ENCODE measurements at places on chromosomes 1 and 21.

- no peak for DNase-seq
Measured at GRCh38 chr1:232562855-232563510, 67.0 kb downstream of the SIPA1L2 start.

DNA sequence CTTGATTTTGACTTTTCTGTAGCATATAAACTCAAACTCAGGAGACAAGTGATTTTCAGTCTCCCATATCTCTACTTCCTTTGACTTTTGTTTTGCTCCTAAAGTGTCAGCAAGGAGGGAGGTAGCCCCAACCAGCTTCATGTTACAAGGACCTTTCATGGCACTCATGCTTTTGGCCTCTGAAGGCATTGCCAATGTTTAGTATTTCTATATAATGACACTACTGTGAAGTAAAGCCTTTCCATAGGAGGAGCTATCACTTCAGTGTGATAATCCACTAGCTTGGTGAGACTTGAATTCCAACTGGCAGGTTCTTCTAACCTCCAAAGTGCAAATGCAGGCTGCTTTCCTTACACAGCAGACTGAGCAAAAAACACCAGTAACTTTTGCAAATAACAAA lies 14.4 kb downstream of the COLGALT2 start:
- no peak for DNase-seq

DNA sequence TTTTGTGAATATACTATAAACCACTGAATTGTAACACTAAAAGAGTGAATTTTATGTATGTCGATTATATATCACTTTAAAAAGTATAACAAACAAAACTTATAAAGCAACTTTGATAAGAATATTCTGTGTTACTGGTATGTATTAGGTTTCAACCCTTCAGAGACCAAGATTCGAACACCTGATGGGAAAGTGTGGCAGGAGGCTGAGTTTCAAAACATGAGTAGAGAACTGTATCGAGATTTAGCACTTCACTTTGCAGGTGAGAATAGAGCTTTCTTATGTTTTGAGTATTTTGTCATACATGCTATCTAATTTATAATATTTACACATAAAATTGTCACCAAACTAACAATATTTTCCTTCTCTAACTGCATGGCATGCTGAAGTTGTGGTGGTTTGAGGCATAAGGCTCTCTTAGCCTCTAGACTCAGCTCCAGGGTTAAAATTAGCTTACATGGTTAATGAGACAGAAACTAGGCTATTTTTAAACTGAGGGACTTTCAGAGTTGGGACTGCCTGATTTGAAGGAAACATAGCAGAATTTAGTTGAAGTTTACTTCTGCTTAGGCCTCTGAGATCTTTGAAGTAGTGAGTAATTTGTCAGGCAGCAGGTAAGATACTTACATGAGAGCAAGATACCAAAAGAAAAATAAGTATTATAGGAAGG lies 48.6 kb downstream of the CEP350 start:
- DNase-seq: no peak

- no peak for DNase-seq
Measured at GRCh38 chr21:34684174-34684876, 15.5 kb downstream of the CLIC6 start.

DNA sequence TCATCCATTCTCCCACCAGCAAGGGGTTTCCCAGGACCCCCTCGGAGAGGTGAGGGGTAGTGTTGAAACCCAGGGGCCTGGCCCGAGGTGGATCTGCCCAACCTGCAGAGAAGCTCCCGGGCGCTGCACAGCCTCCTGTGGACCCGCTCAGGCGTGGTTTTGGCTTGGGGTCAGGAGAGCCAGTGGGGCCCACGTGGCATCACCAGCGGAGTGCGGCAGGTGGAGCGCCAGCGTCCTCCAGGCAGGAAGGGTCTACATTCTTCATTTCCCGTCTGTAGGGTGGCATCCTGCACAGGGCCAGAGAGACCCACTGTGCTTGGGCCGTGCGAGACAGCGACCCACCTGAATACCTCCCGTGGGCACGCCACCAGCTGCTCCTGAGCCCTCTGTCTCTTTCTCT lies 135.2 kb downstream of the NPHP4 start:
- no peak for DNase-seq

DNA sequence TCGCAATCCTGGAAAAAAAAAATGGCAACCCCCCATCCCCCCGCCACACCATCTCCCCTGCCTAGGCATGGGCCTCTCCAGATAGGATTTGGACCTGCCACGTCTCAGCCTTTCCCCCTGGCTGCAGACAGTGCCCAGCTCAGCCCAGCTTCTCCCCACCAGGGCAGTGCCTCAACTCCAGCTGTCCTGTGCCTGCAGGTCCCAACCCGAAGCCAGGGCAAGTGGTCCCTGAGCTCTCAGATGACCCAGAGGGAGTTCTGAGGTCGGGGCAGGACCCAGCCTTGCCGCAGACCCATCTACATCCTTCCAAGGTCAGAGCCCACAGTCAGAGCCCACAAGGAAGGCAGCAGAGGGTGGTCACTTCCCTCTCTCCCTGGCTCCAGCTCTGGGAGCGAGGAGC lies 86.7 kb upstream of the POU3F1 start:
- DNase-seq: no peak

DNA sequence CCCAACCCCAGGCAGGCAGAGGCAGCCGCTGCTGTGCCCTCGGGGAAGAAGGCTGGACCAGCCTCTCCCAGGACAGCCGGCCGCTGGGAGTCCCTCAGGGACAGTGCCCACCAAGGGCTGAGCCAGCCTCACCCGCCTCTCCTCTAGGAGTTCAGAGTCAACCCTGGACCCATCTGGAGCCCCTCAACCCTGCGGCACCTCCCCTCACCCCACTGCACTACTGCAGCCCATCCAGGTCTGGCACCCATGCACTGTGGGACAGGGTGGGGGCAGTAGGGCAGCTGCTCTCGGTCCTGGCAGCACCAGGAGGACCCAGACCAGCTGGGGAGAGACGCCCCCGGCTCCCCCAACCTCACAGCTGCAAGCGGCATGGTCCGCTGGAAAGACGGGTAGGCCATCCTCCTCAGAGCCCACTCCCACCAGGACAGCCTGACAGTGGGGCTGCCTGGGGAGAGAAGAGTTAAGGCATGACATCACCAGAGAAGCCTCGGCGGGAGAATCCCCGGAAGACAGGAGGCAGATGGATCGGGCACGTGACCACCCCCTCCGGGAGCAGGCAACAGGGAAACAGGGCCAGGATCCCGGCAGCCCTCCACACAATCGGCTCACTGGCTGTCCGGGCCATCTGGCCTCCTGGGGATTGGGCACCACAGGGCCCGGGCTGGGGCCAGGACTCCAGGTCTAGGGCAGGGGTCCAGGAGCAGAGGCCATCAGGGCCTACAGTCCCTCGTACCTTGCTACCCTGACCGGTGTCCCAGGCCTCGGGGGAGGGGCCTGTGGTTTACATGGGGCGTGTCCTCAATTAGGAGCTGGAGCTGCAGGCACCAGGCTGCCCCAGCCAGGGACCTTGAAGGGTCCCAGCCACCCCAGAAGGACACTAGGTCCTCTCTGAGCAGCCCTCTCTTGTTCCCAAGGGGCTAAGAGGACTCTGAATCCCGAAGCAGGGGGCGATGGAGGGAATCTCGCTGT lies 3.1 kb downstream of the ACAP3 start:
- DNase-seq: peak; percentile 58

All from M059J (cell line).